ENCODE measurements at places on chromosomes 6 and 20. TPM values are rescaled to one million over a fixed set of nuclear protein-coding genes. Genes with fewer than 3 reads are reported as not detected.

The NKX2-4 gene
- 3.1 TPM for total RNA-seq

The CALHM4 gene
- total RNA-seq = not detected

The DEFB132 gene
- total RNA-seq = not detected

The GPLD1 gene
- total RNA-seq = 0.13 TPM

The PNPLA1 gene
- total RNA-seq = not detected

The FNDC11 gene
- total RNA-seq = not detected

The KCNQ2 gene
- total RNA-seq = 0.23 TPM

The LY6G6D gene
- total RNA-seq = not detected

The SLC52A3 gene
- total RNA-seq = not detected

The GGT7 gene
- total RNA-seq = 4.2 TPM

The RBM24 gene
- 0.13 TPM for total RNA-seq

The MATN4 gene
- total RNA-seq = not detected

The SIRPG gene
- 0.03 TPM for total RNA-seq

The HAO1 gene
- not detected for total RNA-seq

The TULP1 gene
- not detected for total RNA-seq

The TRIM10 gene
- total RNA-seq = not detected

The ADAT2 gene
- 5.2 TPM for total RNA-seq

The PI16 gene
- total RNA-seq = not detected

The OR12D3 gene
- not detected for total RNA-seq
